A549 (cell line): ENCODE measurements at places on chromosomes 7 and 10. TPM values are rescaled to one million over a fixed set of nuclear protein-coding genes. Genes with fewer than 3 reads are reported as not detected.

DNA sequence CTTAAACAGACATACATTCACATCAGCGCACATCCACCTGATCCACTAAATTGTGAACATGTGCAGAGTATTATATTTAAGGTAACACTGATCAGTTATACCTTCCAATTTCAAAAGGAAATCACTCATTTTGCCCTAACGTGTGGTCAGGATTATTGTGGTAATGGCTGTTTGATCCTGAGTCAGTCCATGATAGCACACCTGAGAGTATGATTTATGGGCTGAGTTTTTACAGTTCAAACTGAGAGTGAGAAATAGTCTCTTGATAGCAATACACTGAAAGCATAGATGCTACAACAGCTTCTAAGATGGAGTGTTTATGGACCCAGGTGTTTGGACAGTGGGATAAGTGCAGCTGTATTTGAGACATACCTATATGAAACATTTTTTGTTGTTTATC, 96.7 kb downstream of the KIF20B start:
- no peak for DNase-seq

Gene LIPM
- not detected in 3 replicates for polyA plus RNA-seq

Gene MAT1A
- polyA plus RNA-seq, result 0.03 to 0.20 TPM (median 0.05 TPM) in 3 replicates

Gene VSIR
- polyA plus RNA-seq, result 15.5 to 19.3 TPM (median 19.1 TPM) in 3 replicates

- no peak for DNase-seq
These were observed 17.7 kb upstream of the CFAP46 start for GRCh38 chr10:132960071-132960472.

Gene HOGA1
- 3.1 to 3.5 TPM (median 3.1 TPM) in 3 replicates for polyA plus RNA-seq

DNA sequence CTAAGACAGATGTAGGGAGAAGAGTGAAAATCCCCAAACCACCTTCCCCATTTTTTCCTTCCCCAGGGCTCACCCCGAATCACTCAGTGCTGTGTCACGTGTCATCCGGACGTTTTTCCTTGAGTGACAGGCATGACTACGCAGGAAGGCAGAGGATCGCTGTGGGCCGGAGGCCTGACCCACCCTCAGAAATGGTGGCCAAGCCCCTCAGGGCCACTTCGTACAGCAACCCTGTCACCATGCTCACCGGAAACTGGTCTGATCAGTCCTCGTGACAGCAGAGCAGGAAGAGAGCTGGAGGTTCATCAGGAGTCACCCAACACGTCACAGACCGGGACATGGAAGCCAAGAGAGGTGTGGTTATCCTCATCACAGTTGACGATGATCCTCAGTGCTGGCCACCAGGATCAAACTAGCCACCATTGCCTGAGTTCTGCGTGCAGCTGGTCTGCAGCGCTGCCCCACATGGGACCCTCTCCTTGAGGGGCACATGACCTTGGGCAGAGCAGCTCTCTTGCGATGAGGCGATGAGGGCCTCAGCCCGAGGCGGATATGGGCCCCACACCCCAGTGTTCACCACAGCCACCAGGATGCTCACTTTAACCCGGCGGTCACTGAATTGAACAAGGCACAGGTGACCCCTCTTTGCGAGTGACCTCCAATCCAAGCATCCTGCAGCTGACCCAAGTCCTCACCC, 99.3 kb upstream of the INSIG1 start:
- no peak for DNase-seq

GRCh38 chr7:65295409-65295808, 78.2 kb upstream of the ZNF92 start:
- no peak for DNase-seq

- no peak for DNase-seq
These were observed 102.1 kb downstream of the MPP7 start for GRCh38 chr10:28200775-28201174.

GRCh38 chr7:76047811-76048667, at the start of the genes MDH2 and STYXL1:
Gene MDH2 (plus strand): TSS chr7:76048106. CDS start chr7:76048161, 55 bp downstream.
Gene STYXL1 (minus strand): TSS chr7:76048000. CDS start chr7:76030523, 17,477 bp downstream.
- peak; percentile 98 for DNase-seq

Gene NKX1-2
- polyA plus RNA-seq, result 0.03 to 0.08 TPM (median 0.03 TPM) in 3 replicates

Gene CYP2C8
- polyA plus RNA-seq, result not detected in 3 replicates

DNA sequence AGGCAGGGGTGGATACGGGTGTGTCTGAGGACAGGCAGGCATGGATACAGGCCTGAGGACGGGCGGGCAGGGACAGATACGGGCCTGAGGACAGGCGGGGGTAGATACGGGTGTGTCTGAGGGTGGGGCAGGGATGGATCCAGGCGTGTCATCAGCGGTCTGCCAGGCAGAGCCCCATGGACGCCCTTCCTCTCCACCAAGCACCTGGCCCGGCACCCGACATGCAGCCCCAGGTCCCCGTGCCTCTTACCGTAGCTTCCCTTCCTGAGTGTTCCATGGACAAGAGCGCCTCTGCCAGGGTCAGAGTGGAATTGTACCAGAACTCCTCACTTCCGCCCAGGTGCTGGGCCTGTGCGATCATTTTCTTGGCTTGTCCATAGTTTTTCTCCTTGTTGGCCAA, 74.6 kb upstream of the NKX6-2 start:
- DNase-seq, result no peak

DNA sequence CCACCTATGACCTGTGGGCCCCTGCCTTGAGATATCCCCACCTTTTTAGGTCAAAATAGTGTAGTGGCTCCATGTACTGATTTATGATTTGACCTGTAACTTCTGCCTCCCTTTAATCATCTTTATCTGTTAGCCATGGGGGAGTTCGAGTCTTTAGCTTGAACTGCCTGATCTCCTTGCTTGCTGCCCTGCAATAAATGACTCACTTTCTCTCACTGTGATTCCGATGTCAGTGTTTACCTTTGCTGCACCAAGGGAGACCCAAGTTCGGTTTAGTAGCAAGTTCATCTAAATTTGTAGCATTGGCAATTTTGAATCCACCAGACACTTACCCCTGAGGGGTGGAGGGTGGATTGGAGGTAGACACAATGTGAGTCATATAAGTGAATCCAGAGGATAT, 814.6 kb upstream of the AUTS2 start:
- peak; percentile 51 for DNase-seq

DNA sequence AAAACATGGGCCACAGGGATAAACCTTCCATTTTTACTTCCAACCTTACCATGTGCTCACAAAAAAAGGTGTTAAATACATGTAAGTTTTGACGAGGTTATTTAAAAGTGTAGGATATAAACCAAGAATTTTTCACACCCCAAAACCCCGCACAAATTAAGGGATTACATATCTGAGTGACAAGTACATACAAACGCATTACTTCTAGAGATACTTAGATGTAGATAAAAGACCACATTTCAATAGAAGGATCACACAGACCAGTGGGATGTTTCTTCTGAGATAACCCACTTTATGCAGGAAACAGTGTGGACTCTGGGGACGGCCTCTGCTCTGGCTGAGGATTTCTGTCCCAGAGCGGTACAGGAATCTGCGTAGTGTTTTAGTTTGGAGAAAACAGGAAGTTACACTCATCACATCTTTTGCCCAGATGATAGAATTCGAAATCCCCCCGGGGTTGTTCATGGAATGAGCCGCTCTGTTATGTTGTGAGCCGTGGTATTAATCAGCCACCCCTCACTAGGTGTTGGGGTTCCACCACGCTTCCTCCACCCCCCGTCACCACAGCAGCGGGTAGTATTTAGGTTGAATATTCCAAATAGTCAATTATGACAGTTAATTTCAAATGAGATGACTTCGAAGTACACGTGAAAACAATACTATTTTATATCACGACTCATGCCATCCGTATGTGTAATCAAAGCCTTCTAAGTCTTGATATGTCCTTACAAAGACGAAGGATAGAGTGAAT, 1.3 kb upstream of the CUL1 start:
- no peak for DNase-seq

GRCh38 chr7:120837599-120837998, 20.3 kb downstream of the TSPAN12 start:
- no peak for DNase-seq

GRCh38 chr10:6669269-6669859, 89.3 kb upstream of the PRKCQ start:
- DNase-seq, result peak; percentile 38
